Smooth muscle cell of the coronary artery (primary cell): ENCODE measurements at places on chromosomes 1 and 21. TPM values are rescaled to one million over a fixed set of nuclear protein-coding genes. Genes with fewer than 3 reads are reported as not detected.

Gene EPHA2
- total RNA-seq = 13.0 and 66.0 TPM in 2 replicates

Gene C1orf87
- not detected in 2 replicates for total RNA-seq

Gene ZSCAN20
- 6.9 and 7.7 TPM in 2 replicates for total RNA-seq

Gene RGS4
- total RNA-seq = 31.8 and 648 TPM in 2 replicates

Gene TRABD2B
- under 0.01 TPM in 1 of 2 replicates, not detected in the other for total RNA-seq

Gene CLCA1
- total RNA-seq = under 0.01 TPM in 1 of 2 replicates, not detected in the other

Gene OR6K3
- not detected in 2 replicates for total RNA-seq

Gene CAMK2N1
- total RNA-seq = 3.8 and 10.6 TPM in 2 replicates

Gene NRAS
- 13.2 and 45.2 TPM in 2 replicates for total RNA-seq

Gene PM20D1
- 0.15 TPM in 1 of 2 replicates, not detected in the other for total RNA-seq

Gene S1PR1
- total RNA-seq = 2.5 and 7.4 TPM in 2 replicates

Gene TRIM63
- 0.82 TPM in 1 of 2 replicates, not detected in the other for total RNA-seq
